ENCODE measurements at places on chromosomes 12 and 14.
A peak's percentile ranks its signal among the peaks of the same experiment; 100 is the strongest.

DNA sequence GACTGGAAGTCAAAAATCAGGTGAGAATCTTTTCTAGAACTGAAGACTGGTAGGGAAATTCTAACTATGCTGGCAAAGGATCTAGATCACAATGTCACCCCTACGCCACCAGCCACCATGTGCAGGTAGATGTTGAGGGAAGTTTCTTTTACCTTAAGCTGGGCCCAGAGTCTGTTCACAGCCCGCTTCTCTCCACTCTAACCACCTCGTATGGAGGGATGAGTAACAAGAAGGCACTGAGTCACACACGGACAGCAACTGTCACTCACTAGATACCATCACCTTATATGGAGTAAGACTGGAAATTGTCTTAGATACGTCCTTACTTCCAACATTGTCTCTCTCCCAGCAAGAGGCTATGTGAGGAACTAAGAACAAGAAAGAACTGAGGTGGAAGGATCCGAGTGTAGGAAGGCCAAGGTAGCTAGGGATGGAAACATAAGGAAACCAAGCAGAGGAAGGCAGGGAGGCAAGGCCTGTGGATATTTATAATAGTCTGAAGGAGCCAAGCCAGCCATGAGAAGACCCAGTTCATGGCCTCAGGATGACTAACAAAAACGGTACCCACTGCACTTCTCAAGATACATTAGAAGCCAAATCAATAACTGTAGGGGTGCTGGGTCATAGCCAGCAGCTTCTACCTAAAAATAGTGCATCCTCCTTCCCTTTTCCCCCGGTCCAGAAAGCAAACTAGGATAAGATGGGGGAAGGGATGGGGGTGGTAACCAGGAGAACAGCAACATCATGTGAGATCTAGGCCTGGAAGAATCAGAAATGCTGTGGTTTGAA lies 15.5 kb downstream of the REM2 start:
- peak; percentile 39 for DNase-seq

DNA sequence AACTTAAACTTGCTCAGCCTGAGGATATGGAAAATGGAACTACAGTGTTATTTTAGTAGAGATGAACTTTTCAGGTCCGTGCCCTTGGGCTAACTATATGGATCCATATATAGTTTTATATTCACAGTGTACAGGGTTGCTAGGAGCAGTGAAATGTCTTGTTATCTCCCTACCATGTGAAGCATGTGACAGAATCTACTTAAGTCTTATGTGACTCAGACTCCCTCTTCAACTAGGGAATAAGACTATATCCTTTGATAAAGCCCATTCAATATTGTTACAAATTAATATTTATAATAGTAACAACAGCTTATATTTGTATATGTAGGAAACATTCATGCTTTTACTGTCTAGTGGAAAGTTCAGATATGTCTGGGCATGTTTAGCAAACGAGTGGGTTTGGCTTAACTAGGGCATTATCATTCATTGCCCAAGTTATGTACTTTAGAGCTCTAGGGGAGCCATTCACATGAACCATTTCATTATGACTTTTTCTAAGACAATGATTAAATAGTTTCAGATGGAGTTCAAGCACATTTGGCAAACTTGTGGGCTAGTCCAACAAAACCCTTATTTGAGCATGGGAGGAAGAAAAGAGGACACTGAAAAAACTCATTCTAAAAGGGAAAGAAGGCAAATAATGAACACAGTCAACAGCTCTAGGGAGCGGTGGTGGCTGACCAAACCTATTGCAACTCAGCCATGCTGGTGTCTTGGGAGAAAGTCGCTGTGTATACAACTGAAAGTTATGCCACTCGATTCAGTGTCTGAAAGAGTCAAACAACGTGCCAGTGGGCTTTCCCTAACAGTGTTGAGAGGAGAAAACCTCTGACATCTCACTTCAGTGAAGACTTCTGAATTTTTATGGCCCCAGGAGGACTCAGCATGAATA lies 305.9 kb upstream of the G2E3 start:
- no peak for DNase-seq

DNA sequence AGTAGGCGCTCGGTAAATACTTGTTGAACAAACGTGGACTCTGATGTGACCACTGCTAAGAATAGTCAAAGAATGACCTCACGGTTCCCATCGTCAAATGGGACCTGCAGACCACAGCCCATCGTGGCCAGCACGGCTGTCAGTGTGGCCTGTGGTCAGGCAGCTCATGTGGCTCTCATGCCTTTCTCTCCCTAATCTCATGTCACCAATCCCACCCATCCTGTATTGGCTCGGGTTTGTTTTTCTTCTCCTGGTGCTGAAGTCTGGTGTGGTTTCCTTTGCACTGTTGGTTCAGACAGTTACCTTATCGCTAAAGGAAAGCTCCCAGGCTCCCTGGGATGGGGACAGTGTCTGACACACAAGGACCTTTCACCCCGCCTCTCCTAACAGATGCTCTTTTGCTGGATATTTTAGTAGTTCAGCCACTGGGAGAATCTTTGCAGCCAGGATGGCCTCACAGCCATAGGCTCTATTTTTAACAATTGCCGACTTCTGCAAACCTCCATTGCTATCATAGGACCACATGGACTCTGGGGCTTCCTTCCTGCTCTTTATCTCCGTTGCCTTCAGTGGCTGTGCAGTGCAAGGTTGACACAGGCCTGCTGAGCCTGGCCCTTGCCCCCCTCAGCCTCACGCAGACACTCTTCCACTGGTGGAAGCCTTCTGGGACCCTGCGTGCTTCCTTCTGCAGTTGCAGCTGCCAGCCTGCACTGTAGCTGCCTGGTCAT lies 293.1 kb upstream of the FKBP4 start:
- DNase-seq, result no peak

DNA sequence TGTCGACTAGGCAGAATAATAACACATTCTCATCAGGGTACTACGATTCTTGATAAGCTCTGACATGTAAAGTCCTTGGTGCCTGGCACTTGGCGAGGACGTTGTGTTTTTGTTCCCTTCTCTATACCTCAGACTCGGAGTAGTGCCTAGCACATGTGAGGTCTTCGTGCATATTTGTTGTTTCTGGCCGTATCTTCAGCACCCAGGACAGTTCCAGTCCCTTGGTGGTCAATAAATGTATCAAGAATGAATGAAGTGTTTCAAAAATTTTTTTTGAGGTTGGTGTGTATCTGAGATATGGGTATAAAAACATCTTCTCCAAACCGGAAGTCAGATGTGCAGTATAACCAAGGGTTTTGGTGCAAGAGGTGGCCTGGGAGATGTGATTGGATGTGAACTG lies 198.2 kb downstream of the AACS start:
- DNase-seq, result no peak

DNA sequence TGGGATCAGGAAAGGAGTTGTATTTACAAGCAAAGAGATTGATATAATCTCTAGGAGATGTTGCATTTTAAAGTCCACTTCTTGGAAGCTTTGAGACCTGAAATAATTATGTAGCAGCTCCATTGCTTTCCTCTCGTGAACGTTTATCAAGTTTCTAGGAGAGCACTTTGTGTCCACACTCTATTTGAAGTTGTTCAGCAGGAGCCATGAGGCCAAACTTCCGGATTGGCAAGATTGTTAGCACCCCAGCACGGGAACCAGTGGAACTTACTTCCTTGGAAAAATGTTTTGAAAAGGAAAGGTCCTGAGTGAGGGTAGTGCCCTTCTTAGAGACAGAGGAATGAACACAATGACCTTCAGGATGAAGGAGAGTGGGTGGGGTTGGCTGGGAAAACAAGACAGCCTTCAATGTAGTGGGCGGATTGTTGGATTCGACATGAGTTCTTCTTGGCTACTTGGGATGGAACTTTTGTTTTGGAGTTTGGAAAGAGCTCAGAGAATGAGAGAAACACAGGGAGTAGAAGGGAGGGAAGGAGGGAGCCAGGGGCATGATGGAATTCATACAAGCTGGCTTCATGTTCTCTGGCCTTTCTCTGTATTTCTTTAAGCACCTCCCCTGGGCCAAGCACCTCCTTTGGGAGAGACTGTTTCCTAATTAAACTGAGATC lies 23.8 kb upstream of the CISTR start:
- no peak for DNase-seq

DNA sequence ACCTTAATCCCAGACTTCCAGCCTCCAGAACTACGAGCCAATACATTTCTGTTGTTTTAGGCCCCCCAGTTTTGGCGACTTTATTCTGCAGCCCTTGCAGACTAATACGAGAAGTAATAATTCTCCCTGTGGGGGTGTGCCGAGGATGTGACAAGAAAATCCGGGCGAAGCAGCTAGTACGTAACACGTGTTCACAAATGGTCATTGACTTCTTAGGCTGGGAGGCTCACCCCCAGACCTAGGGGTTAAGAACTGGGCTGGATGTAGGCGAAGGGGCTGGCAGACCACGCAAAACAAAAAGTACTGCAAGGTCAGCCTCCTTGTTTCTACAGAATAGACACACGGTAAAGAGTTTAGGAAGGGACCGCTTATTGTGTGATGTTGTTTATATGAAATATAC lies 69.8 kb upstream of the ESRRB start:
- no peak for DNase-seq

DNA sequence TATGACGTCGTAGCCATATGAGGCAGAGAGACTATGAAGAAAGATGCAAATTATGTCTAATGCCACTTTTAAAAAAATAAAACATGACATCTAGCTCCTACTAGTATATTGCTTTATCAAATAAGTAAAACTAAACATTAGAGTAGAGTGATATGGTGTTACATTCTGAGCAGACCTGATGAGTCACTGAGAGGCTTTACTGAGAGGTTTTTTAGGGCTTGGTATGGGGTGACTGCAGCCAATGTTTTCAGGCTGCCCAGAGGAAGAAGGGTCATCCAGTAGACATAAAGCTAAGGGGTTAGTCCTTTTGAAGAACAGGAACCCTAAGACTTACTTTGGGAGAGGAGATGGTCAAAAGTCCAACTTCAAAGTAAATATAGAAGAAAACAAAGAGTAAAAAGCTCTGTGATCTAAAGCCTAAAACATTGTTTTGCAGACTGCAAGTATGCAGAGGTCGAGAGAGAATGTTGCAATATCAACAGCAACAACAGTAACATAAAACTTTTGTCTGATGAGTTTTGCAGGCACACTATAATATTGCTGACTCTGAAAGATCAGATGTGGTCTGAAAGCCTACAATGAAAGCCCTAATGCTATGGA lies 774.7 kb downstream of the TMTC2 start:
- DNase-seq, result no peak

DNA sequence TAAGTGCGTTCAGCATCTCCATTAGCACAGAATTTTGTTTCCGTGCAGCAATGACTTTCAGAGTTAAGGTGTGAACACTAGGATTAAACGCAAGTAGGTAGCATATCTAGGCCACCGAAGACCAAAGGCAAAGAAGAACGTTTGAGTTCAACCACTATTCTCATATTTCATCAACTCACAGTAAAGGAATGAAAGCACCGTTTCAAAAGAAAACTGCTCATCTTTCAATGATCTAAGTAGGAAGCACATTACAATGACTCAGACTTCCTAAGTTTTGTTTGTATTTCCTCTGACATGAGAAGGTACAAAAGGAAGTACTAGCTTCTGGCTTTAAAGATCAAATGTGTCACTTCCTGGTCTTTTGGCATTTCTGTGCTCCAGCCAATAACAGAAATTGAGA lies 57.6 kb downstream of the ACADS start:
- peak; percentile 86 for DNase-seq

DNA sequence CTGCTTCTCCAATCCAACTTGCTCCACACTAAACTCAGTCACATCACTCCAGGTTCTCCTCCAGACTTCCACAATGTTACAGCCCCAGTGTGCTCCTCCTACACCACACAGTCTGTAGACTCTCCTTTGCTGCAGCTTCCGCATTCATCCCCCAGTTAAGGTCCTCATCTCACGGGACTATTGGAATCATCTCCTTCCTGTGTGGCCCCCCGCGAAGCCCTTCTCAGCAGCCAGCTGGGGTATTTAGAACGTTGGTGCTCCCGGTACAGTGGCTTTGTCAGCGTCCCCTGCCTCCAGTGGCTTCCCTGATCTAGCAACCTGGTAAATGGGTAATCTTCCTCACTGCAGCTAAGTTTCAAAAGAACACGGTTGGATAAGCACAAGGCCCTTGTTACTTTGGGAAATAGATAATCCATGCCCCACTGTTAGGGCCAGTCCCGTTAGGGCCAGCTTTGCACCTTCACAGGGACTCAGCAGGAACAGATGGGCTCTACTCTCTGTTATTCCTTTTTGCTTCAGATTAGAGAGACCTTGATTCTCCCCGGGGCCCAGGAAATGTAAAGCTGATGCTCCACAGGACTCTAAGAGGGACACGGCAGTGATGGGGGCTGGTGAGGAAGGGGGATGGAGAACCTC lies 823 bp upstream of the TSPAN11 start:
- no peak for DNase-seq

DNA sequence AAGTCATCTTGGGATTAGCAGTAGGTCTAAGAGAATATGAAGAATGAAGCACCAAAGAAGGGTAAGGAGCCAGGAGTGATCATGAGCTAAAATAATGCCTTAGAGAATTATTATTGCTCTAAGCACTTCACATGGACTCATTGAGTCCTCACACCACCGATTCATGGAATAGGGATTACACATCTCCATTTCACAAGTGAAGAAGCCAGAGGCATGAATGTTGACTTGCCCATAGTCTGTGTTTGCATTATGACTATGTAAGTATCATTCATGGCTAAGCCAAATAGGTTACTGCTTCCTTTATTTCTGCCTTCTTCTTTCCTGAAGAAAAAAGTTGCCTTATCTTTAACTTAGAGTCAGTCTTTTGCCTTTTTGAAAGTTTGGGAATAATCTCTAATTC lies 99.3 kb upstream of the NEDD1 start:
- no peak for DNase-seq

DNA sequence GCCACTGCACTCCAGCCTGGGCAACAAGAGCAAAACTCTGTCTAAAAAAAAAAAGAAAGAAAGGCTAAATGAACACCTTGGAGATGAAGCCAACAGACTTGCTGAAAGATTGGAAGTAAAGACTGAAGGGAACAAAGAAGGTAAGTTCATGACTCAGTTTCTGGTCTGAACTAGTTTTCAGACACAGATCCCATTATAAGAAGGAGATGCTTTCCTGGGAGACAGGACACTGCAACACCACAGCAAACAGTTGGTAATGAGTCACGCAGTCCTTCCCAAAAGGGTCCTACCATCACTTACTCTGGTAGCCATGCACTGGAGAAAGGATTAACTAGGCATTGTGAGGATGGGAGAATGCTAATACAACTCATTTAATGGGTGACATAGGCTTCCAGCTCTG lies 97.2 kb downstream of the SSPN start:
- no peak for DNase-seq

GRCh38 chr12:87150969-87151662 lies 878.1 kb downstream of the C12orf50 start:
- DNase-seq, result no peak

DNA sequence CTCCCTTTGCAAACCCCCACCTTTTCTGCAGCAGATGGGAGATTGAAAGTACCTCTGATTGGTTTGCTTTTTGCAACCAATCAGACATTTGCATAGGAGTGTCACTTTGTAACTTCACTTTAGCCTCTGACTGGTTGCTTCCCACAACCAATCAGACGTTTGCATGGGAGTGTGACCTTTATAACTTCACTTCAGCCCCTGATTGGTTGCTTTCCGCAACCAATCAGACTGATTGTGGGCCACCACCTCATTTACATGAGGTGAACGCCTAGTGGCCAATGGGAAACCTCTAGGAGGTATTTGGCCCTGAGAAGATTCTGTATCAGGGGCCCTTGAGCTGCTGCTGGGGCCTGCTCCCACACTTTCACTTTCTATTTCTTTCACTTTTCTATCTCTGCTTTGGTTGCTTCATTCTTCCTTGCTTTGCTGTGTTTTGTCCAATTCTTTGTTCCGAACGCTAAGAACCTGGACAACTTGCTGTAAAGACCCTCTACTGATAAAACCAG lies 106.0 kb upstream of the PRICKLE1 start:
- no peak for DNase-seq

GRCh38 chr14:105891221-105891602 lies 364.8 kb downstream of the TMEM121 start:
- DNase-seq, result no peak

GRCh38 chr14:90644882-90645281 lies 171.3 kb downstream of the TTC7B start:
- no peak for DNase-seq
